ENCODE measurements at places on chromosomes 2 and 18.

- no peak for DNase-seq
Measured at GRCh38 chr2:235051436-235052260, 99.8 kb downstream of the SH3BP4 start.

GRCh38 chr2:61450144-61450543 lies 20.7 kb downstream of the USP34 start:
- DNase-seq: no peak

GRCh38 chr2:224650815-224651439 lies 65.2 kb downstream of the CCDC195 start:
- peak; percentile 38 for DNase-seq

- no peak for DNase-seq
Measured at GRCh38 chr2:206482123-206482522, 38.8 kb downstream of the ADAM23 start.

DNA sequence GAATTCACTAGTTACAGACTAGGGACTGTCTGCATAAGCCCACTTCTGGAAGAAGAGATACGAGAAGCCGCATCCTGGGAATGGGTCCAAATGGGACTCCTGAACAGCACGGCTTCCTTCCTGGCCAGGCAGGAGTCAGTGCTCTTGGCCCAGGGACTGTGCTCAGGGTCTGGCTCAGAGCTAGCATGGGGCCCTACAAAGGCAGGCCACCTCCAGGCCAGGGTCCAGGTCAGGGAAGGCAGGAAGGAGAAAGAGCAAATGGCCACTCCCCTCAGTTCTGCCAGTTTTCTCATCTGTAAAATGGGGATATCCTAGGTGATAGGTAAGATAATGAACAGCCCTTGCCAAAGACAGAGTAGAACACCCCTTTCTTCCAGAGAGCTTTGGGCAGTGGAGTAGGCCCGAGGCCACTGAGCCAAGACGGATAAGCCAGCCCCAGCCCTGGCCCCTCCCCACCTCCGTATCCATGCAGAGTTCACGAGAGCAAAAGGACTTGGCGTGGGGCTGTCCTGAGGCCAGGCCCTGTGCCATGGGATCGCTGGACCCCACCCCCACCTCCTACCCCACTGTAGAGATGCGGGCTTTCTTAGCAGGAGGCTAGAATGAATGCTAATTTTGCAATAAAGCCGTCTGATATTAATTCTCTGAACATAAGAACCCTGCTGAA lies 190.1 kb downstream of the MGAT5 start:
- DNase-seq: no peak

DNA sequence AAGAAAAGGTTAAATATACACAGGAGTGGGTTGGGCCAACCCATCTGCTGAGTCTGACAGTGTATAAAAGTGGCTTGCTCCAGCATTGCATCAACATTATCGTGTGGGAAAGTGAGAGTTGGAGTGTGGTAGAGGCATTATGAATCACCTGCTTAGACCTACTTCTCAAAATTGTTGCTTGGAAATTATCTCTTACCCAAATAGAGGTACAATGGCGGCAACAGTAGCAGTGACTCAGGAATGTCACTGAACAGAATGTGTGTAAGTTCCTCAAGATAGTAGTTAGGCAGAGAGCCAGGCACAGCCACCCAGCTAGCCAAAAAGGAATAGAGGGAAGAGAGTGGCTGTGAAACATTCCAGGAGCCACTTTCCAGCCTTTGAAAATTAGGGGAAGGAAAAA lies 616.0 kb downstream of the NUP35 start:
- DNase-seq: no peak

- DNase-seq: no peak
Measured at GRCh38 chr2:37912056-37912455, 13.0 kb upstream of the RMDN2 start.

- no peak for DNase-seq
Measured at GRCh38 chr2:187877391-187877790, 323.2 kb upstream of the TFPI start.

GRCh38 chr18:49959176-49959575 lies 145.8 kb upstream of the ACAA2 start:
- no peak for DNase-seq

GRCh38 chr18:49249521-49249920 lies 210.9 kb downstream of the DYM start:
- DNase-seq: no peak

DNA sequence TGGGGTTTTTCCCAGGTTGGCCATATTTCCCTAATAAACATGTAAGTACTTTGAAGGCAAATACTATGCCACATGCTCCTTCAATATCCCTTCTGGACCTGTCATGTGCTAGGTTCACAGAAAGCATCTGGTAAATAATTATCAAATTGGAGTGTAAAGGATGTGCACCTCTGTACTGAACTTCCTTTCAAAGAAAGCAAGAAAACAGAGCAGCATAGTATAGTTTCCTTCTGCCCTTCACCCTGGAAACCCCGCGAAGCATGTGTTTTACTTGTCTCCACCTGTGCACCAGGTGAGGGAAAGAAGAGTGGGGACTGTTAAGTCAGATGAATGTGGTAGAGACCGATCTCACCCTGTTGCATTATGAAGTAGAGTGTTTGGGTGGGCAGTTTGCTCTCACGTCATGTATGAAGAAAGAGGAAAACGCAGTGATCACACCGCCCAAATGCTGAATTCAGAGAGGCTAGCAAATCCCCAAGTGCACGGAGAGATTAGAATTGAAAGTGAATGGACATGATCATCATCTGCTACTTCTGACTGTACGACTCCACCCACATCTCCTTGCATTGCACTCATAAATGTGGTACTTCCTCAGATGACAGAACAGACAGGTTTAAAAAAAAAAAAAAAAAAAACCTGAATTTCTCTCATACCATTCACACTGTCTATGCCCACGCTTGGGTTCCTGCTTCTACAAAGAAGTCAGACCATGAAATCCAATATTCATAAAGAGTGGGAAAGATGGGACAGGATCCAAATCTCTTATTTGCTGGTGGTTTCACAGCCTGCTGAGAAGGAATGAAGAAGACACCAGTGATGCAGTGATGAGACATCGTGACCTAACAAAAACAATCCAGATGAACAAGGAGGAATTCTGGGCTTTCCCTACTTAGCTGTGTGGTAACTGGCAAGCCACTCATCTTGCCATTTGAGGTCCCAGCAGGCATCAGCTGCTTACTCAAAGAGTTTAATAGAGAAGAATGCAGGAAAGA lies 448.6 kb downstream of the BCL11A start:
- no peak for DNase-seq

GRCh38 chr2:217836901-217837491 lies 165.8 kb downstream of the TNS1 start:
- no peak for DNase-seq

DNA sequence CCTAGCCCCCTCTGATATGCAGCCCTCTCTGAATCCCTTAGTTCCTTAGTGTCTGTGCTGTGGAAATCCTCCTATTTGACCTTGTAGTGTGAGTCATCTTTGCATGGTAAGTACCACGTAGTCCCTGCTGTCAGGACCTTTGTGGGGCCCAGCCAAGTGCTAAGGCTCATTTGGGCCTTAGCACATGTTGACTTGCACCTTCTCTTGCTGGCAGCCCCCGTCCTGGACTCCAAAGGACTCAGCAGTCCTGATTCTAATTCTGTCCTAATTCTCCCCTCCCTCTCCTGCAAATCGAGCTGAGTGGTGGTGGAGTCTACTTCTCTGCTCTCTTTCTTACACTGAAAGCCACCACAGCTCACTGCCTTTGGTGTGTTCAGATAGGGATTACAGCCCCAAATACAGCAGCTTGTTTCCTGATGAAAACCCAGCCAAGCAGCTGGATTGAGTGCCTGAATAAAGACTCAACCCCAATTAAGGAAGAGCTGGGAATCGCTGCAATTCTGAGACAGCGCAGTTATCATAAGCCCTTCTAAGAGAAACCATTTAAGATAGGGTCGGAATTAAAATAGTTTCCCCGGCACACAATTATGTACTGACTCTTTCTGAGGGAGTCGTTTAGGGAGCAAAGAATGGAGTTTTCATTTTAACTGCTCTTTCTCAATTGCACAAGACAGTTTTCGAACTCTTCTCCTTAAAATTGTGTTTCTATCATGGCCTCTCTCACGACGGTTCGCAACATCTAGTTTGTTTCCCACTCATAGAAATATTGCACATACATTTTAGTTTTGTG lies 215.6 kb upstream of the TNP1 start:
- DNase-seq: no peak

DNA sequence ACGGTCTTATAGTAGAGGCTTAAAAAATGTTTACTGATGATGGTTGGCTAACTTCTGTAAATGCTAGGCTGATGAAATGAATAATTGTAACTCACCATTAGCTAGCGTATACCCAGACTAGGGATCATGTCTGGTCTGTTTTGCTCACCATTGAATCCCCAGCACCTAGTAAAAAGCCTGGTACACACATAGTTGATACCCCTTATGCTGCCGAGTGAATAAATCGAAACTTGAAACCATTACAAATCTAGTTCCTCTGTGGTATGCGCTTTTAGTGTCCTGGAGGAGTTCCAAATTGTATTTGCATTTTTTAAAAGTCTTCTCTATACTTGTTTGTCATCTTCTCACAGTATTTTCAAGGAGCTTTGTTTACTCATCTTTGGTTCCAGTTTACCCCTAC lies 1.3 kb downstream of the TAF1B start:
- no peak for DNase-seq

- no peak for DNase-seq
Measured at GRCh38 chr2:105592288-105592687, 152.4 kb upstream of the NCK2 start.

- no peak for DNase-seq
Measured at GRCh38 chr2:75547345-75548035, 13.2 kb downstream of the EVA1A start.

DNA sequence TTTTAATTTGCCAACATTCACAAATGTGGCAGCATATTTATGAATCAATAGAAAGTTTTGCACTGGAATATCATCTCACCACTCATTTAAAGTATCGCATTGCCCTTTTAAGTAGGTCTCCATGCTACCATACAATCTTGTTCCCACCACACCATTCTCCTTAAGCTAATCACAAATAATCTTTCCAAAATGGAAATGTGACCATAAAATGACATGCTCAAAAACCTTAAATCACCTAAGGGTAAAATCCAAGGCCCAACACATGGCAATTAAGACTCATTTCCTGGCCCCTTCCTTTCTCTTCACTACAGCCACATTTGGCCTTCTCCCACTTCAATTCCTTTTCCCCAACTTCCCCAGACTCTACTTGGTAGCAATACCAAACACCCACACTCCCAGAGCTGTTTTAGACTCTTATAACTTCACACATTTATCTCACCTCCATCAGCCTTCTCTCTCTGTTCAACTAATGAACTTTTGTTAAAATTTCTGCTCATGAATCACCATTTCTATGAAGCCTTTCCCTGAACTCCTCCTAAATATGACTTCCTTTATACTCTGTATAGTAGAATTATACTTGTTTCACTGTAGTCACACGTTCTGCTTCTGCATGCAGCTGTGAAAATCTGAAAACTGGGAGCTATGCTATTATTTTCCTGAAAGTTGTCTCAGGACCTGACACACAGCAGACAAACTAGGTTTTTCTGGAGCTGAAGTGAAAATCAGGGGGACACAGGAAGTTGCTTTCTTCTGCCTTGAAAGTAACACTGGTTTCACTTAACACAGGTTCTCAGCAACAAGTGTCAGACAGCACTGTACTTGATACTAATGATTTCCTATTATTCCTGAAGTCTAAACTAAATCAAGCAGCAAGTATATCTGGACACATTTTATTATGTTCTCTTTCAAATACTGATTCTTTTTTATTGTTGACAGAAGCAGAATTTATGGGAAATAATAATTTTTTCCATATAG lies 303.9 kb downstream of the ZEB2 start:
- no peak for DNase-seq

DNA sequence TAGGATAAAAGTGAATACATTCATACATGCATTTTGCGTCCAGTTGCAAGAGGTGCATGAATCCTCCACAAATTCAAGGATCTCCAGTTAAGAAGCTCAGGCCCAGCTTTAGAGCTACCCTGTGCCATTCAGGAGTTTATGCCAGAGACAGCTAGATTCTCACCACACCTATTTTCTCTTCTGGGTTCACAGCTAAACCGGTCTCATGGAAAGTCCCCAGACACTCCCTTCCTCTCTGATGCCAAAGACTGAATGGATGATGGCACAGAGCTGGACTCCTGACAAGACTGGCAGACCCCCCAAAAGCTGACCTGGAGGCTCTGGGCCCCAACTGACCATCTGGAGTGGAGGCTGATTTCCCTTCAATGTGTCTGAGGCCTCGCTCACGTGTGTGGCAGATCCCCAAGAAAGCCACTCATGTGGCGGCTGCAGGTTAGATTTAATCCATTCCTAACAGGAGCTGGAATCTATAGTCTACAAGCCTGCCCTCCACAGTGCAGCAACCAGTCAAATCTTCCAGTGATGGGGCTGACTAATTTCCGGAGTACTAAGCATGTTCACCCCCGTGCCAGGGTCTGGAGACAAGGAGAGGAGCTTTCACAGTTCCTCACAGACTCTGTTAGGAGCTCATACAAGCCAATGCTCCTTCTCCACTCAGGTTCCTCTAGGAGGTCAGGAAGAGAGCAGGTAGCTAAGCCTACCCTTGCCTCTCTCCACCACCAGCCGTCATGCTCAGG lies 257.1 kb downstream of the BCL11A start:
- no peak for DNase-seq

- no peak for DNase-seq
Measured at GRCh38 chr2:28610583-28611201, 114.8 kb downstream of the PLB1 start.

- no peak for DNase-seq
Measured at GRCh38 chr2:233853353-233853752, 982 bp downstream of the HJURP start.
